ENCODE measurements at places on chromosomes 7 and 10.

DNA sequence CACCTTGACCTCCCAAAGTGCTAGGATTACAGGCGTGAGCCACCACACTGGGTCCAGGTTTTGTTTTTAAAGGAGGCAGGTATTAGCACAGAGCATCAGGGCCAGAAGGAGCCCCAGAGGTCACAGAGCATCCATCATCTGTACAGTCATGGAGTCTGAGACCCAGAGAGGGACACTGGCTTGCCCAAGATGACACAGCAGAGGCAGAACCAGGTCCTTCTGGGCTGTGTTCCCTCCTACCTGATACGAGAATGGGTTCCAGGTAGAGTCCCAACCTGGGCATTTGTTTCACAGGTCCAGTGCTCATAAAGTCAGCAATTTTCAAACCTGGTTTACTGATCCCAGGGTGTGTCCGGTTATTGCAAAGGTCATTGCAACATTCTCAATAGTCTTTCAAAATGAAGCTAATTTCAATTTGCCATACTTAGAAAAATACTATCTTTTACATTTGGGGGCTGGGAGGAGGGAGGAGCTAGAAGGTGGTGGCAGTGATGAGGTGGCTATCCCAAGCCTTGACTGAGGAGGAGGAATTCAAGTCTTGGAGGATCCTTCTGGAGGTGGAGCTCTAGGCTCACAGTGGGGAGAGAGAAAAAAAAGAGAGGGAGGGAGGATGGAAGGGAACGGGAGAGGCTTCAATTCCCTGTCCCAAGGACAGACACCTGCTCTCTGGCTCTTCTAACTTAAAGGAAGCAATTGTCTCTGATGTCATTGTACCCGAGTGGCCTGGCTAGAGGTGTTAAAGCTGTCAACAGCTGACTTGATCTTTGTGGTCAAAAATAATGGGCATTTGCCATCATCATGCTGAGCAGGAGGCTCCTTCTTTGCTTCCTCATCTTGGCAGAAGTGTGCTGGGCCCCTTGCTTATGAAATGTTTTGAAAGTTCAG is 8.1 kb downstream of the MXI1 start:
- DNase-seq: no peak

DNA sequence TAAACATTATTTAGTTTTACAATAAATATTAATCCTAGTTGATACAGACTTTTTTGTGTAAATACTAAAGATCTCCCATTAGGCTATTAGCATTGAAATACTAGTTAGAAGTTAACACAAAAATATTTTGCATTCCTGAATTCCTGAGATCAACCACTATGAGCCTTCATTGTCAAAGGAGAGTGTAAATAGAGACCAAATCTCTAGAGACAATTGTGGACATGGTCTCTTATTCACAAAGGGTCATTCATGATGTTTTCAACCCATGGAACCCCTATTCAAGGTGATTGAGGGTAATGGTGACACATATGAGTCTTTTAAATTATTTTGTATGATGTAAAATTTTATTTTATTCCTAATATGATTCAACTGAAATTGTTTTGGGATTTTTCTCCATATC is 1454.8 kb upstream of the LRRTM3 start:
- DNase-seq: no peak

DNA sequence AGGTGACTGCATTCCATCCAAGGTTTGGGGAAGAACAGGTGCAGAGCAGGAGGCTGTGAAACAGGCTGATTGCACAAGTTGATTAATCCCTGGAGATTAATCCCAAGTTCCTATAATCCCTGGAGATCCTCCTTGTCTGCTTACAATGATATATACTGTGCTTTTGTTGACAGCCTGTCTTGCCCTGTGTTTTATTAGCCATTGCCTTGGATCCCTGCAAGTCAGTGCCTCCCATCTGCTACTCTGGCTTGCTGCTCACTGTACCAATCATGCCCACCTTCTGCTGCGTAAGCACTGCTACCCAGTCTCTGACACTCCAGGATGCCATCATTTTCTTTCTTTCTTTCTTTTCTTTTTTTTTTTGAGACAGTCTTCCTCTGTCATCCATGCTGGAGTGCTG is 65.4 kb downstream of the ANKRD61 start:
- no peak for DNase-seq

- DNase-seq: no peak
These were observed 10.3 kb downstream of the GLCCI1 start for GRCh38 chr7:7978860-7979259.

- no peak for DNase-seq
These were observed 736 bp downstream of the SHH start for GRCh38 chr7:155811560-155811894.

Measured in stimulated activated CD8-positive, alpha-beta memory T cell treated with anti-CD3 and anti-CD28 coated beads, Interleukin-4, amount 100 ng/mL, for 1 hour (primary cell).